ENCODE measurements at places on chromosomes 3 and 15.

- DNase-seq = no peak
Observed at GRCh38 chr3:53577506-53577905, 83.1 kb downstream of the CACNA1D start.

DNA sequence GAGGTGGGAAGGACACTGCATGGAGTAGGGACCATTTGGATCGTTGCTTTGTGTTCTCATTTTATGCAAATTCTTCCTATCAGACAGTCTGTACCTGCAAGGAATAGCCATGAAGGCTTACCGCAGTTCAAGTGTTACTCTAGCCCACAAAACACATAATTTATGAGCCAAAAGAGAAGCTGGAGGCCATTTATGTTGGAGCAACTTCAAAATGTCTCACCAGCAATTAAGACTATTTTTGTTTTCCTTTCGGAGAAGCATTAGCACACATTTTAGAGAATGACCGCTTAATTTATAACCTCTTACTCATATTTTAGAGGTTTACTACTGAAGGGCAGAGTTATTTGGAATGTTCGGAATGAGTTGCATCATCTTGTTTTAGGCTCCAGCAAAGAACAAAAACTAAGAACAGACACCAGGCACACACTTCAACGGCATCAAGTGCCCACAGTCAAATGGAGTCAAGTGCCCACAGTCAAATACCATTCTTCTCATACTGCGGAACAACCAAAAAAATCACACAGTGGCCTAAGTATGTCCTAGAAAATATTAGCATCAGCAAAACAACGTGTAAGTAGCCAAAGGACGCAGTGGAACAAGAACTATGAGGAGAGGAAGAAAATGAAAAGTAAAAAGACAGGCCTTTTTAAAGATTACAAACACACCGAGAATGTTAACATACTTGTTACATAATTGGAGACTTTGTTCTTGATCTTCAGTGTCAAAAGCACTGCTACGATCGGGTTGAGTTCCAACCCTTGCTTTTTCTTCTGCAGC lies 17.5 kb upstream of the GOLGA8J start:
- DNase-seq = no peak

DNA sequence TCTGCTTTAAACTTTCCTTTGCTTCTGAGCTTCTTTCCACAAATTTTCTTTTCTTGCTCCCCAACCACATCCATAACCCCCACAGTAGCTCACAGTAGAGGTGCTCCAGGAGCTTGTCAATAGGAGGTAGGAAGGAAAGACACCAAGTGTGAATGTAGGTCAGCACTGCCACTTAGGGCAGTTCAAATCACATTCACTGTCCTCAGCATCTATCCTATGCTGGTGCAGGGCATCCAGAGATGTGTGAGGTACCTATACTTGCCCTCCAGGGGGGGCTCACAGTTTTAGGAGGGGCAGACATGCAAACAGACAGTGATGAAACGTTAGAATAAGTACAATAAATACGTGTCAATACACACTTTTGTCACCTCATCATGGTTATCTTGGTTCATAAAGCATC lies 1.5 kb upstream of the SPSB4 start:
- no peak for DNase-seq

- DNase-seq = no peak
Observed at GRCh38 chr3:35737080-35737479, 97.8 kb downstream of the ARPP21 start.

DNA sequence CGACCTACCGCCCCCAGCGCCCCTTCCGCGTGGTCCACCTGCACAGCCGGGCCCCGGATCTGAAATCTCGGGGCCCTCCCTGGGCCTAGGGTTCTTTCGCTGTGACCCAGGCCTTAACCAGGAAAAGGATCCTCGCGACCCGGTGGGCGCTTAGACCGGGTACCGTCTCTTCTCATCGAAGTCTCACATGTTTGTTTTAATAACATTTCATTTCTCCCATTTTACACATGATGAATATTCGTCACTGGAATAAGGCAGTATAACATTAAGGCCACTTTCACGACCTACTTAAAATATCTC lies 277 bp upstream of the DALRD3 start:
- DNase-seq = no peak

- DNase-seq = no peak
Observed at GRCh38 chr3:110654843-110655502, 416.6 kb upstream of the NECTIN3 start.

- DNase-seq = no peak
Observed at GRCh38 chr3:173552526-173552925, 155.0 kb downstream of the NLGN1 start.

DNA sequence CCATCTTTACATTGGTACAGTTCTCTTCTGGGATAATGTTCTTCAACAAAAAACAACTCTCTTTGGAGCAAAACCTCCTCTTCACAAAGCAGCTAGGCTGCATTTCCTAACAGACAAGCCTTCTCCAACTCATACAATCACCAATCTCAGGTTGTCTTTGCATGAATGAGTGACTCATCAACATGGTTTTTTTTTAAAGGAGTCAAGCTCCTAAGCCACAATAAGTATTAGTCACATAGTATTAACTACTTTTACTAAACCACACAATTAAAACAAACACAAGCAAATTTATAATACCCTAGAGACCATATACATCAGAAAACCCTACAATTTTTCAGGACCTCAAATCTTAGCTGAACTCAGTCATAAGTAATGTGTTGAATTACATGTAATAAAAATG lies 137.4 kb downstream of the TBC1D5 start:
- DNase-seq = no peak

- DNase-seq = no peak
Observed at GRCh38 chr15:22839046-22839695, 705 bp downstream of the NIPA2 start.

DNA sequence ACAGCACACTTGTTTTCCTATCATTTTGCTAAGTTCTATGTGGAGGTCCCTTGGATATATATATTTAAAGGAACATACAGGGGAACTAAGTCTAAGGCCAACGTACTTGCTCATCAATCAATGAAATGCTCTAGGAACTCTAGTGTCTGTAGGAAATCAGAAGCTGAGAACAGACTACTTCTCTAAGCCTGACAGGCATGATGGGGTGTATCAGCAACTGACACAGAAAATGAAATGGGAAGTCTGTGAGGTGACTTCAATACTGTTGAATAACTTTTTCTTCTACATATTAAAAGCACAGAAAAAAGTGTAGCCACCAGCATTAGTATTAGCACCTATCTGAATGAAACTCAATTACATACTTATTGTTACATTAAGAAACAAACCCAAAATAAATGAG lies 56.9 kb upstream of the CSPG5 start:
- no peak for DNase-seq

GRCh38 chr15:48292458-48292857 lies 38.8 kb upstream of the DUT start:
- no peak for DNase-seq
